Fibroblast of the conjunctiva (primary cell): ENCODE measurements at places on chromosomes 1 and 21.

DNA sequence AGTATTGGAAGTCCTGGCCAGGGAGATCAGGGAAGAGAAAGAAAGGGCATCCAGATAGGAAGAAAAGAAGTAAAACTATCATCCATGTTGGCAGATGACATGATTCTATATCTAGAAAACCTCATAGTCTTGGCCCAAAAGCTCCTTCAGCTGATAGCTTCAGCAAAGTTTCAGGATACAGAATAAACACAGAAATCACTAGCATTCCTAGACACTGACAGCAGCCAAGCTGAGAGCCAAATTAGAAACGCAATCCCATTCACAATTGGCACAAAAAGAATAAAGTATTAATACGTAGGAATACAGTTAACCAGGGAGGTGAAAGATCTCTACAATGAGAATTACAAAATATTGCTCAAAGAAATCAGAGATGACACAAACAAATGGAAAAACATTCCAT lies 44.6 kb downstream of the ZFYVE9 start:
- DNase-seq: no peak

- no peak for DNase-seq
Observed at GRCh38 chr1:157437296-157437695, 115.0 kb downstream of the FCRL5 start.

DNA sequence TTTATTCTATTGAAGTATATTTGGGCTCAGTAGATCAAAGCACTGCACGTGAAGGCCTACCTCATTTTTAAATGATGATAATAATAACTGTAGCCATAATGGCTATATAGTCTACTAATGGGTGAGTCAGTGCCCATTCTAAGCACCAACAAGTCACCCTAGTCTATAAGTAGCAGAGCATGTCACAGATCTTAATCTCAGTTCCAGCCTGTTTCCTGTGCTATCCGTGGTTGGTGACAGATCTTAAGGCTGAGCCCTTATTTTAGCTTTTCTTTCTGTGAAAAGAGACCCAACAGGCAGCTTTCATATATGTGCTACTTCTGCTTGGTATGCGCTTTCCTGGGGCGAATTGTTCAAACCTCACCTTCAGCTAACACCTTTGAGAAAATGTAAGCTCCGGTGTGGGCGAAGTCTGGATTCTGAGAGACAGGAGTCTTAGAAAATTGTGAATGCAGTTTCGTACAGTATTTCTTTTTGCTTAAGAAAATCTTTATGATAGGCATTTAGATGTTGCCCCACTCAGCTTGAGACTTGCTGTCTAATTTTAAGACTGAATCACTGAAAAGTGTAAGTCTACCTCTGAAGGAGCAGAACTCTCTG lies 59.6 kb downstream of the FMN2 start:
- no peak for DNase-seq

DNA sequence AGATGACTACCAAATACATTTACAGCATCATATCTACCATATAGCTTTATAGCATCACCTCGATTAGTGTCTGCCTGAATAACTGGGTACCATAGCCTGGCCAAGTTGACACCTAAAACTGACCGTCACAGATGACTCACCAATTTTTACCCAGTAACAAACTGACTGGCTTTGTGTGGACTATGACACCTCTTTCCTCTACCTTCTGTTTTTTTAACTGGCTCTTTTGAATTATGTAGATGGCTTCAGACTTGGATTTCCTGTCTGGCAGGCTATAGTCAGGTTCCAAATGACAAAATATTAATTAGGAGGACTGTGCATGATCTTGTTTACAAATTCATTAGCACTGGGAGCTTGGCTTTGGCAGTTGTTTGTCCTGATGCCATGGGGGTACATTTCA lies 360.3 kb downstream of the TGFB2 start:
- no peak for DNase-seq

DNA sequence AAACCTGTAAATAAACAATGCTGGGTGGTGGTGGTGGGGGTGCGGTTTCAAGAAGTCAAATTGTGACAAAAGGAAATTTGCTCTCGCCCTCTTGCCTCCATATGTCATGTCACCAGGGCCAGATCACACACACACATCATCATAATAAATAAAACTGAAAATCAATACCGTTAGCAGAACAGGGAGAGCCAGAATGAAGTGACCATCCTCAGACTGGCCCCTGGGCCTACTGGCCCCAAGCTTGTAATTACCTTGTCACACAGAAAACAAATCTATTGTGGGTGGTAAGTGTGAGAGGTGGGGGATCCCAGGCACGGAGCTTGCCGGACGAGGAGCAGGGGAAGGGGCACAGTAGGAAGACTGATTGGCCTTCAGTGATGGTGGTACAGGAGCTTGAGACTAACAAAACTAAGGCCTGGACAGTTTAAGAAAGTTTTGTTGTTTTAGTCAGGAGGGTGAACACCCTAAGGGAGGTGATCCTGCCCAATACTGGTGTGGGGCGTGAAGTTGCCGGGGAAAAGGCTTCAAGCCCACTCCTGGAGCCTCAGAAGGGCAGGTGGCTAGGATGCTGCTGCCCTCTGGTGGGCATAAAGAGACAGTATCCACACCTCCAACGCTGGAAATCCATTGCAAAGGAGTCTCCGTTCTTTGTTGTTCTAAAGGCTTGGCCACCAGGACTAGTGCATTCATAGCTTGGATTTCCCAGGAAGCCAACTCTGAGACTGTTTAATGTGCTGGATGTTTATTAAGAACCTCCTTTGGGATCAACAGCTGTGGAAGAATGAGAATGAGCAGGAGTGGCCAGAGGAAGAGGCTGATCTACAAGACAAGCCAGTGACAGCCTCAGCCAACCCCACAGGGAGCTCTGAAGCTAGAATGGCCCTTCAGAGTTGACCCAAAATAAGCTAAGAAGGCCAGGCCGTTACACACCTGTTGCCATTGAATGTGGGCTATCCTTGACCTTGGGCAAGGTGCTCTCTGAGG lies 8.1 kb upstream of the C1orf216 start:
- DNase-seq: peak; percentile 52

GRCh38 chr1:3702528-3702927 lies 49.7 kb upstream of the CCDC27 start:
- DNase-seq: no peak

- DNase-seq: no peak
Observed at GRCh38 chr1:232335261-232335660, 294.7 kb downstream of the SIPA1L2 start.

DNA sequence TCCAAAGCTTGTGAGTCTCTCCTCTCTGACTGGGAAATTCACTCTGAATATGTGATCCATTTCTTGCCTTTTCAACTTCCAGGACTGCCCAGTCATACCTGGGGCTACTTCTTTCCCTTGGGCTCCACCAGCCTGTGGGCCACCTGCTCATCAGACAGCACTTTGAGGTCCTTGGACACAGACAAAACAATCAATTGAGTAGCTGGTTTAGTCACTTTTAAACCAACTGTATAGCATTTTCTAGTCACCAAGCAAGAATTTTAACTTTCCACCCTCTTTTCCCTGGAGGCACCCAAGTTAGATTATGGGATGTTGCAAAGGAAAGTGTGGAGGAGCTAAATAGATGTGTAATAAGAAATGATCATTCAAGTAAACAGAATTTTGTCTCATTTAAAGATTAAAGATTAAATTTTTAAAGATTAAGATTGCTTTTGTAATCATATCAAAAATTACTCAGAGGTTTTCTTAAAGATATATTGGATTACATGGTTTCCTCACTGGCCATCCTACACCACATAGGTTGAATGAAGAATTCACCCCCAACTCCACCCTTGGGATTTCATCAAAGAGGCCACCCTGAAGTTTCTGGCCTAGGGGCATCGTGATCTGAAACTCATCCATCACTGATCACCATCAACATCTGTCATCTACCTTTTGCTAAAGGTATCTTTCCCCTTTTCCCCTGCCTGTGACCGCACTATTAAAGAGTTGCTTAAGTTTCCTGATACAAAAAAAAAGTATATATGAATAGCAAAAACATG lies 219.2 kb upstream of the NR5A2 start:
- no peak for DNase-seq

DNA sequence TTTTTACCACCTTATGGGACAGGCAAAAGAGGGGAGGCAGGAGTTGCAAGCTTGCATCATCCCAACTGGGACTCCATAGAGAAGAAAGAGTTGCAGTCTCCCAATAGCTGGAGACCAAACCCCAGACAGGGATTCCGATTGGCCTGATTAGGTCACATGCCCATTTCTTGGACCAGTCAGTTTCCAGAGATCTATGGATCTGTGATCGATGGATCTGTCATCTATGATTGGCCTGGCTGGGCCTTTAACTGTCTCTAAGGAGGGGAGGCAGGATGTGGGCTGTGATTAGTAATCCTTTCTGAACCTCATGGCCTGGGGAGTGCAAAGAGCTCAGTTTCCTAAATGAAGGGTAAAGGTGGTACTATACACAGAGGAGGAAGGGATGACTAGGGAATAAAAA lies 252.1 kb downstream of the MATN1 start:
- no peak for DNase-seq

GRCh38 chr1:151811181-151811580 lies 6.0 kb upstream of the LINGO4 start:
- DNase-seq: peak; percentile 20

- peak; percentile 28 for DNase-seq
Observed at GRCh38 chr1:222627232-222627631, 9.3 kb downstream of the MIA3 start.

- peak; percentile 27 for DNase-seq
Observed at GRCh38 chr1:98669355-98670296, 8.1 kb downstream of the SNX7 start.

GRCh38 chr1:17251246-17251645 lies 2.3 kb downstream of the PADI3 start:
- no peak for DNase-seq

GRCh38 chr1:101008229-101008834 lies 17.3 kb downstream of the DPH5 start:
- no peak for DNase-seq

GRCh38 chr1:164764333-164764732 lies 205.3 kb downstream of the PBX1 start:
- no peak for DNase-seq

GRCh38 chr1:222165629-222166028 lies 382.3 kb downstream of the HHIPL2 start:
- DNase-seq: peak; percentile 56
